ENCODE measurements at places on chromosomes 6 and 20.
A peak's percentile ranks its signal among the peaks of the same experiment; 100 is the strongest.

DNA sequence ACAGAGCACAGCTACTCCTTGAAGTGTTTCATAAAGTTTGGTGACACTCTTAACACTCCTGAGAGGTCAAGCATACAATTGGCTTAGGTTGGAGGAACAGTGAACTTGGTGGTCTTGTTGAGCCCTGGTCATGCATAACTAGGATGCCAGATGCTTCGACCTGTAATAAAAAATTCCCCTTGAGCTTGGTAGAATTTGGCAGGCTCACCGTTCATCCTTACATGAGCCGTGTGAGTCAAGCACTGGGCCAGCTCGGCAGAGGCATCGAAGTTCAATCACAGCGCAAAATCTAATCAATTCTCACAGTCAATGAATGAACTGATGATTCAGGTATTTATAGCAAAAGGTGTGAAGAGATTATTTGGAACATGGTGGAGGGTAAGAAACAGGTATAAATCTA, 33.7 kb downstream of the CYP24A1 start:
- no peak for DNase-seq

GRCh38 chr6:46217671-46218131, 46.9 kb upstream of the ENPP5 start:
- peak; percentile 29 for DNase-seq

DNA sequence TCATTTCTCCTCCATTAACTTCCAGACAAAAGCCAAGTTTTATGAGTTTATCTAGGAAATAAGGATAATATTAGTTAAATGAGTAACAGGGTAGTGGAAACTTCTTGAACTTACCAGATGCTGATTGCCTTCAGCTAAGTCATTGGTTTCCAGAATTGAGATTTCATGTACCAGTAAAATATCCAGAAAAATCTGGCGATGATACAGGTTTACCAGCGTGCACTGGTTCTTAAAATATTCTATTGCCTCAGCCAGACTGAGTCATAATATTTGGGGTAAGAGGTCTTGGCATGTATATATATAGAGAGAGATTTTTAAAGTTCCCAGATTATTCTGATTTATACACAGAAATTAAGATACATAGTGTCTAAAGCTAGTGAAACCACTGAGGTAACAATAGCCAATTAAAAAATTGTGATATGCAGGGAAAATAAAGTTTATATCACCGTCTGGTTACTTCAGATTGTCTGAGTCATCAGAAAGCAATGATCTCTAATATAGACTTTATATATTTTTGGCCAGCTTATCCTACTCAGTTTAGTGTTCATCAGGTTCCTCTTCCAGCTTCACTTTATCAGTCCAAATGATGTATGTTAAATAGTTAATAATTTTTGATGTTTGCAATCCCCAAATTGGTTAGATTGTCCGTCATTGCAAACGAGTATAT, 39.5 kb upstream of the SDHAF4 start:
- no peak for DNase-seq

GRCh38 chr6:150088481-150089154, 19.7 kb upstream of the ULBP3 start:
- DNase-seq, result no peak

DNA sequence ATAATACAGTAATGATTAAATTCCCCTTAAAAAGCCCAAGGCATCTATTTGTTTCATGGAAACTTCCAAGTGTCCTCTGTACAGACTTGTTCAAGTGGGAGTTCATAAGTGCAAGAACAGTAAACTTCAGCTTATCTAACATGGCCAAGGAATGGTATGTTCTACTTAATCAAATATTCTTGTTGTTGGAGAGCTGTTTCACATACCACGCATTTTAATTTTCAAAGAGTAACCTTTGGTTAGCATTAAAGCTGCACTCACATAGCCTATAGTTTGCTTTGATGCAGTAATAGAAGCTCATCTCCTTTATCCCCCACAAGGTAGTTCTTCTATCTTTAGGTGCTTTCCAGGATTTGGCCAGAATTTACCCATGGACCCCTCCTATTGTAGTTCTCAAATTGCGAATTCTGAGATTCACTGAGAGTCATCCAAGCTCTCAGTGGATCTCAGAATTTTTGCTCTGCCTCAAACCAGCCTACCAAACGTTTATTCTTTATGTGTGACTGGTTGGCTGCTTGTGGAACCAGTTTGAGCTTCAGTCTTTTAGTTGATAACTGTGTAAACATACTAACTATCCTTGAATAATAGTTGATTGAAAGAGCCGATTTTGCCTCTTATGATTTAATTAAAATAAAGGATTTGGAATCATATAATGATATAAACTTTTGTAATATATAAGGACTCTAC, 668.0 kb upstream of the FLRT3 start:
- DNase-seq, result no peak

- DNase-seq, result no peak
Observed at GRCh38 chr6:436308-437036, 44.9 kb downstream of the IRF4 start.

DNA sequence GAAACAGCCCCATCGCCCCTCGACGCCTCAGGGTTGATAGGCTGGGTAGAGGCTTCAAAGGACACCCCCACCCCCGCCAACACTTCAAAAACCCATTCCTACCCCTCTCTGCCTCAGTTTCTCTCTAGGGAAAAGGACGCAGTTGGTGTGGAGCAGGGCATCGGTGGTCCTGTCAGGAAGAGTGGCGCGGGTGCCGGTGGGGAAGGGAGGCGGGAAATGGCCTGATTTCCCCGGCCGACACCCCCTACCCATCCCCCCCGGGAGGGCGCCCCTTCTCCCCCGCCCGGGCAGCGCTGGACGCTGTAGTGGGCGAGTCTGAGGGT, 367 bp downstream of the NRSN2 start:
- no peak for DNase-seq

DNA sequence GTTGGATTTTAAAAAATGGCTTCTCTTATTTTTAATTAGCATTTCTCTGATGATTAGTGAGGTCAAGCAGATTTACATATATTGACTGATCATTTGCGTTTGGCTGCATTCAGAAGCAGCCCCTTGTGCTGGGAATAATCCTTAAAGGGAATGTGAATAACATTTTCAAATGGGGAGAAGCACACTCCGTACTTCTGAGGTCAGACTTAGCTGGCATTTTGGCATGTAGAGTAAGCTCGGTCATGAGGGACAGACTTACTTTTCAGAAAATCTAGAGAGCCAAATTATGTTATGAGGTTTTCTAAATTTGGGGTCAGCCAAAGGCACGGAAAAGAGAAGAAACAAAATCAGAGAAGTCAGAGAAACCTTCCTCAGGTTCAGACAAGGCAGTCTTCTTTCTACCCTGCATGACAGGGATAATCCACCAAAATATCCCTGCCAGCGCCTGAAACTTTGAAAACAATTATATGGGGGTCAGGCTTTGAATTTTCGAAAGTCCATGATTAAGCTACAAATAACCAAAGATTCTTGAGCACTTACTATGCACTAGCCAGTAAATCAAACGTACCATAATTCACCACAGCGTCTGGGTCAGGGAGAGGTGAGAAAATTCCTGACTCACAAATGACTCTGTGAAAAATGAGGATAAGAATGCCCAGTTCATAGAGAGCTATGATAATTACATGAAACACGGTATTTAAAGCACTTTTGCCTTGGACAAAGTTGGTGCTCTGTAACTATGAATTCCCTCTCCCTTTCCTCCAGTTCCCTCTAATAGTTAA, 44.9 kb downstream of the ADAT2 start:
- DNase-seq, result no peak

GRCh38 chr6:72825315-72825911, 203.5 kb downstream of the KCNQ5 start:
- no peak for DNase-seq

GRCh38 chr6:69704916-69705315, 91.9 kb downstream of the LMBRD1 start:
- no peak for DNase-seq

DNA sequence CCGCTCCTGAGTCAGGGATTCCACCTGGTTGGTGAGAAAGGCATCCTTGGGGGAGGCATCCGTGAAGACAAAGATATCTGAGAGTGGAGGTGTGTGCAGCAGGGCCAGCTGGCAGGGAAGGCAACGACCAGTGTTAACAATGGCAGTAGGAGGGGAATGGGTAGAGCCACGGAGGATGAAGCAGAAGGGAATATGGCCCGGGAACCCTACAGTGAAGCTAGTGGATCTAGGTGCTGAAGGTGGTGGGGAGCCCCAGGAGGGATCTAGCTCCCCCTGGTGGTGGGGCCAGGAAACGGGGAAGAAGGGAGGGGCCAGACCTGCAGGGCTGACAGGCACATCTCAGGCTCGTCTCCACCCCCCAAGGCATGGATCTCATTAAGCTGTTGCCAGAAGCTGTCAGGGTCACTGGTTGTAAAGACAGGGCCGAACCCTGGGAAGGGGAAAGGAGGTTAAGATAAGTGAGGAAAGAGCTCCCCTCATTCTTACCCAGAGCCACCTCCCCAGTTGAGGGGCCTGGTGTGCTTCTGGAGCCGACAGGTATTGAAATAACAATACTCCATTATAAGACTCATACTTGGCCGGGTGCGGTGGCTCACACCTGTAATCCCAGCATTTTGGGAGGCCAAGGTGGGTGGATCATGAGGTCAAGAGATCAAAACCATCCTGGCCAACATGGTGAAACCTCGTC, 7.3 kb downstream of the VWA7 start:
- peak; percentile 65 for DNase-seq

GRCh38 chr6:165481921-165482320, 172.5 kb upstream of the C6orf118 start:
- no peak for DNase-seq

GRCh38 chr20:23782366-23782983, 31.7 kb upstream of the CST1 start:
- peak; percentile 20 for DNase-seq

GRCh38 chr6:25112322-25112773, 166.8 kb upstream of the CARMIL1 start:
- DNase-seq, result no peak

DNA sequence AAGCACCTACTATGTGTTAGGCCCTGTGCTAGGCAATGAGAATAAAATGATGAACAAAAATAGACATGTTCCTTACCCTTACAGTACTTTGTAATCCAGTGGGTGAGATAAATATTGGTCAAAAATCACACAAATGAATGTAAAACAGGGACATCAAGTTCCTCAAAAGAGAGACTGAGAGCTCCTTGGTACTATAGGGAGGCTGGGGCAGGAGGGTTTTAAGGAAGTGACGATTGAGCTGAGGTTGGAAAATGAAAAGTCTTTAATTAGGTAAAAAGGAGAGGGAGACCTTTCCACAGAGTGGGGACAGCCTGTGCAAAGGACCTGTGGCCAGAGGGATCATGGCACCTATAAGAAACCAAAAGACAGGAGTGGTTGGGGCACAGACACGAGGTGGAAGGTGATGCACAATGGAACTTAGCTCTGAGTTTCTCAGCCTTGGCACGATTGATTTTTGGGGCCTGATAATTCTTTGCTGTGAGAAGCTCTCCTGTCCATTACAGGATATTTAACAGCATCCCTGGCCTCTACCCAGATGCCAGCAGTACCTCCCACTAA, 140.3 kb downstream of the CEP57L1 start:
- DNase-seq, result no peak

DNA sequence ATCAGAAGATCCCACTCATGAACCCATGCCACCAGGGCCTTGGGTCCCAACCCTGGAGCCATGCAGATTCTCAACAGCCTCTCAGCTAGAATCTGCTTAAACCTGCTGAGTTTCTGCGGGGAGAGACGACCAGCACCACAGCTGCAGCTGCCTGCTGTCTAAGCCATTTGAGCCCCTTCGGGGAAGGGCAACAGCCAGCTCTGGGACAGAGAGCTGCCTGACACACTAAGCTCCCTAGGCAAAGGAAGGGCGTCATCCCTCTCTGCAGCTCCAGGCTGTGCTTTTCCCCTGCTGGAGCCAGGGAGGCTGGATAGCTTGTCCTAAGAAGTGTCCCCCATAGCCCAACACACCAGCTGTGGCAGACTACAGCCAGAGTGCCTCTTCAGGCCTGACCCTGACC, 182.5 kb downstream of the OTOR start:
- no peak for DNase-seq

GRCh38 chr6:106226676-106227075, 98.9 kb downstream of the ATG5 start:
- no peak for DNase-seq

GRCh38 chr20:25484224-25484846, 76.9 kb downstream of the GINS1 start:
- DNase-seq, result no peak

DNA sequence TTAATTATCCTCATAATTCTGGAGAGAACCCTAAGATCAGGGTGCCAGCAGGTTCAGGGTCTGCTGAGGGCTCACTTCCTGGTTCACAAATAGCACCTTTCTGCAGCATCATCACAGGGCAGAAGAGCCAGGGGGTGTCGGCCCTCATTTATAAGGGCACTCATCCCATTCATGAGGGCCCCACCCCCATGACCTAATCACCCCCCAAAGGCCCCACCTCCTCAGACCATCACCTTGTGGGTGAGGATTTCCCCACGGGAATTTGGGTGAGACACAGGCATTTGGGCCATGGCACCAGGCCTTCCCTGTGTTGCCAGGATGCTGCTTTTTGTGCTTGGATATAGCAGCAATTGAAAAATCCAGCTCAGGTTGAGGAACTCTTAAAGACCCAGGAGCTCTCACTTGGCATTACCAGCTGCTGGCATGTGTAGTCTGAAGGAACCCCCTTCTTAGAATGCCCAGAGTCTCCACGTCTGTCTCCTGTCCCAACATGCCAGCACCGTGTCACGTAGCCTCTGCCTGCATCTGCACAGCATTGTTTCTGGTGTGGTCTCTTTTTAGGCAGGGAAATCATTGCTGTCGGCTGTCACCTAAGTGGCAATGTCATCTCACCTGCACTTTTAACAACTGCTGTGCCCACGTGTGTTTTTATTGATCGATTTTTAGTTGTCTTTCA, 71.5 kb downstream of the RPP40 start:
- DNase-seq, result no peak

- DNase-seq, result no peak
Observed at GRCh38 chr20:36425166-36425565, 116.2 kb upstream of the MYL9 start.

DNA sequence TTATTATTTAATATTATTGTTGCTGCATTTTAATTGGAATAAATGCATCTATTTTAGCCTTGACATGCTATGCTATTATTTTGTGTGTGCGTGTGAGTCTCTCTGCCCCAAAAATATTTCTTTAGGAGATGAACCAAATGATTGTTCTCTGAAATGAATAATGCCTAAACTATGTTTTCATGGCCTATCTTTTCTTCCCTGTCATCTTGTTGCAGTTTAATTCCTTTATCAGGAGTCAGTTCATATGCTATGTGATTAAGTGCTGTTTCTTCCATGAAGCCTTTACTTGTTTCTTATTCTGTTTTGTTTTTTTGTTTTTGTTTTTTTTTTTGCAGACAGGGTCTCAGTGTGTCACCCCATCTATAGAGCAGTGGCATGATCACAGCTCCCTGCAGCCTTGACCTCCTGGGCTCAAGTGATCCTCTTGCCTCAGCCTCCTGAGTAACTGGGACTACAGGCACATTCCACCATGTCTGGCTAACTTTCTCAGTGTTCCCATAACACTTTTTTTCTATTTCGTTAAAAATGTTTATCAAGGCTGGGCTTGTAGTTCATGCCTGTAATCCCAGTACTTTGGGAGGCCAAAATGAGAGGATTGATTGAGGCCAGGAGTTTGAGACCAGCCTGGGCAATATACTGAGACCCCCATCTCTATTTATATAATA, 25.7 kb downstream of the TPX2 start:
- DNase-seq, result no peak
